Fibroblast of upper back skin (primary cell): ENCODE measurements at places on chromosomes 11 and 22.
A peak's percentile ranks its signal among the peaks of the same experiment; 100 is the strongest.

DNA sequence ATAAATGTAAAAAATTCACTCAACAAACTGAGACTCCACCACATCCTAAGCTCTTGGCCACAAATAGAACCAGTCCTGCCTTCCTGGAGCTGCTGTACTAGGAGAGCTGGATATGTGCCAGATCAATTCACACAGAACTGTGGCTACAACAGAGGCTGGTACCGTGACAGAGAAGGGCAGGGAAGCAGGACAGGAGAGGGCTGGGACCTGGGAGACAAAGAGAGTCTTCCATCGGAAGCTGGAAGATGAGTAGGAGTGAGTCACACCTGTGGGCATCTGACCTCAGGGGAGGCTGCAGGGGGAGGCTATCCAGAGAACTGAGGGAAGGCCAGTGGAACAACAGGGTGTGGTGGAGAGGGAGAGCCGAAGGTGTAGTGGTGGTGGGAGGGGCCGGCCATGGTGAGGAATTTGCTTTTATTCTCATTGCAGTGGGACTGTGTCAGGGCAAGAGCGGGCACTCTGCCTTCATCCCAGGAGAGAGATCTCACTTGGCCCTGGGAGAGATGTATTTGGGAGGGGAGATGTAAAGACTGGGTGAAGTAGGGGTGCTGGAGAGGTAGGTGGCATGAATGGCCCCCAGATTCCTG, 1.9 kb upstream of the LTBP3 start:
- DNase-seq = peak; percentile 50

- no peak for DNase-seq
Observed at GRCh38 chr11:132638423-132638822, 893.9 kb downstream of the OPCML start.

- DNase-seq = peak; percentile 21
Observed at GRCh38 chr22:27063406-27063805, 406.0 kb downstream of the MIAT start.

- no peak for DNase-seq
Observed at GRCh38 chr11:129440028-129440713, 64.5 kb downstream of the BARX2 start.

GRCh38 chr11:19291064-19291463, 50.3 kb upstream of the E2F8 start:
- DNase-seq = no peak

DNA sequence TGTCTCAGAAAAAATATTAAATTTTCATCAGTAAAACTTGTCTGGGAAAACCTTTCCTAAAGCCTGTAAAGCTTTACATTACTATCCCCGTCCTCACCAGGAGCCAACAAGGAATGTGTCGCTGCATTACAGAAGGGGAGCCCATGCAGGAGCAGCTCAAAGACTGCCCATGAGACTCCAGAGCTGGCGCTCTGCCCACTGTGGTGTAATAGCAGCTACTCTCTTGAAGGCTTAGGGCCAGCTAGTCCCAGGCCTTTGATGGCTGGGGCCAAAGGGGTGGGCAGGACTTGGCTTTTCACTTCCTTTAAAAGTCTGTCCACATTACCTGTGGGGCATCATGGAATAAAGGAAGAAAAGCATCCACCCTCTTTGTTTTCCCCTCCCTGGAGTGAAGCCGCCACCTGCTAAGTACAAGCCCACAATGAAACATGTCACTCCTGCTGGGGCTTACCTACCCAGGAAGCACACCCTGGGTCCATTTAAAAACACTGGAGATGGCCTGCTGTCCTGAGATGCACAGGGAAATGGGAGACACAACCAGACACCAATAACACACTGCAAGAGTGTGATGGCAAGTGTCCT, 150.7 kb downstream of the ADAMTS15 start:
- peak; percentile 54 for DNase-seq

DNA sequence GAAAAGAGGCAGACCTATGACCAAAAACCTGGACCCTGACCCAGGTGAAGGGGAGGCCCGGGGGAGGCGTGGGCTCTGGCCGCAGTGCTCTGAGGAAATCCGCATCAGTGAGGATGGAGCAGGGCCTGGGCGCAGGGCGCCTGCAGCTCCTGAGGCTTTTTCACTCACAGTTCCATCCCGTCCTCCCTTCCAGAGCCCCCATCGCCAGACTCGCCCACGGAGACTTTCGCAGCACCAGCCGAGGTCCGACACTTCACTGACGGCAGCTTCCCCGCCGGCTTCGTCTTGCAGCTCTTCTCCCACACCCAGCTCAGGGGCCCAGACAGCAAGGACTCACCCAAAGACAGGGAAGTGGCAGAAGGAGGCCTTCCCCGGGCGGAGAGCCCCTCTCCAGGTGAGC, 5.4 kb downstream of the SPINDOC start:
- DNase-seq = no peak

- DNase-seq = no peak
Observed at GRCh38 chr11:130144141-130144540, 15.4 kb upstream of the ST14 start.

DNA sequence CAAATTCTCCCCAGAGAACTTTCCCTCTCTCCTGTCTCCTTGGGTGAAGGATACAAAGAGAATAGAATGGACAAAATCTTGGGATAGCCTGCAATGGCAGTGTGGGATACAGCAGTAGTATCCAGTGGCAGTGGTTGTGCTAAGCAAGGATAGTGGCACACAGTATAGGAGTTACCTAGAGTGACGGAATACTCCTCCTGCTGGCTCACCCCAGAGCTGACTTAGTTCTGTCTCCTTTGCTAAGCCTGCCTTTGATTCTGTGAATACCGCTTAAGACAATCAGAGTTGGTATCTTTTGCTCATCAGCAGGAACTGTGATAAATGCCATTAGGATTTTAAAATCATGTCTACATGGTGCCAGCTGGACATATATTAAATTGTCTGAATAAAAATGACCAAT, 404.3 kb downstream of the JRKL start:
- no peak for DNase-seq

GRCh38 chr11:46362156-46363030, 15.1 kb downstream of the DGKZ start:
- DNase-seq = no peak

GRCh38 chr11:82718307-82718706, 15.4 kb downstream of the FAM181B start:
- peak; percentile 39 for DNase-seq

DNA sequence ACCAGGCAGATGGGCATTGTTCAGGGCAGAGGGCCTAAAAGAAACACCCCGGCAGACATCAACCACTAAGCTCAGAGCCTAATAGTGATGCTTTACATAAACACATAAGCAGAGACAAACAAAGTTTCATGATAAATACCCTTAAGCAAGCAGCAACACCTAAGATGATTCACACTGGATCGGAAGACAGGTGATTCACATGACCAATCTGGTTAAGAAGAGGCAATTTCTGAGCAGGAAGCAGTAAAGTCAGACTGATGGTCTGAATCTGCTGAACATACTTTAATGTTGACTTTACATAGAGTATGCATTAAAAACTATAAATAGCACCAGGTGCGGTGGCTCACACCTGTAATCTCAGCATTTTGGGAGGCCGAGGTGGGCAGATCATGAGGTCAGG, 56.1 kb downstream of the SYN3 start:
- DNase-seq = no peak

DNA sequence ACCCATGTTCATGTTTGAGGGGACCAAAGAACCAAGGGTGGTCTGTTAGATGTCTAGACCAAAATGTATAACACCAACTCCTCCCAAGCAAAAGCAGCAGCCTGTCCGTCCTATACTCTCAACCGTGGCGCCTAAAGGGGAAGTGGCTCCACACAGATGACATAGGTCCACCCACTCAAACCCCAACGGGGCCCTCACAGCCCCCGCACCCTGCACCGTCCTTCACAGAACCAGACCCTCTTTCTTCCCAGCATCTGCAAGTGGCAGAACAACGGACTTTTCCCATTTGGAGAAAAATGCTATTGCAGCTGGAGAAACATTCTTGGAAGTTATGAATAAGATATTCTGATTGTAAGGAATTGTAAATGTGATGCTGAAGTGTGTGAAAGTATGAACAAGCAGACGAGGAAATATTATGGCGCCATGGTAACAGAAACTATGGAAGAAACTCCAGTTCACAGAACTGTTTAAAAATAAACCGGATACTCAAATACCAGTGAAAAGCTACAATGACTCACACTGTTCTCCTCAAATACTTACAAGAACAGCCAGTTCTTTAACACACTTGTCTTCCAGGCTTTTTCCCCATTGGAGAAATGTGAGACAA, 76.5 kb upstream of the ARFGAP3 start:
- DNase-seq = peak; percentile 91

DNA sequence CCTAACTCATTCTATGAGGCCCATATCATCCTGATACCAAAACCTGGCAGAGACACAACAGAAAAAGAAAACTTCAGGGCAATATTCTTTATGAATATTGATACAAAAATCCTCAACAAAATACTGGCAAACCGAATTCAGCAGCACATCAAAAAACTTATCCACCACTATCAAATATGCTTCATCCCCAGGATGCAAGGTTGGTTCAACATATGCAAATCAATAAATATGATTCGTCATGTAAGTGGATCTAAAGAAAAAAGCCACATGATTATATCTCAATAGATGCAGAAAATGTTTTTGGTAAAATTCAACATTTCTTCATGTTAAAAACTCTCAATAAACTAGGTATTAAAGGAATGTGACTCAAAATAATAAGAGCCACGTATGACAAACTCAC, 40.9 kb downstream of the JRKL start:
- DNase-seq = no peak

DNA sequence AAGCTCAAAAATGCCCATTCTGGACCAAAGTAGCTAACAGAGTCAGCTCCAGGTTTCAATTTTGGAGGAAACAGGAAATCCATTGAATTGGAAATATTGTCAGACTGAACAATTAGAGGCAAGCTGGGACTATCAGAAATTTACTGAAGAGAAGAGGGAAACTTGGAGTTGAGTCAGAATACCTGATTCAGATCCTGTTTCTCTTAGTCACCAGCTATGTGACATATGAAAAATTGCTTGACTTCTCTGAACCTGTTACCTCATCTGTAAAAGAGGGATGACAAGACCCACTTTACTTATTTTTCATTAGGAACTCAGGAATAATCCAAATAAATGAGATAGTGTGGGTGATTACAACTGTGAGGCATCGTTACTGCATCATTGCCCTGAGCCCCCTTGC, 148.9 kb upstream of the CADM1 start:
- no peak for DNase-seq

GRCh38 chr22:45777046-45777851, 105.6 kb downstream of the ATXN10 start:
- peak; percentile 35 for DNase-seq

DNA sequence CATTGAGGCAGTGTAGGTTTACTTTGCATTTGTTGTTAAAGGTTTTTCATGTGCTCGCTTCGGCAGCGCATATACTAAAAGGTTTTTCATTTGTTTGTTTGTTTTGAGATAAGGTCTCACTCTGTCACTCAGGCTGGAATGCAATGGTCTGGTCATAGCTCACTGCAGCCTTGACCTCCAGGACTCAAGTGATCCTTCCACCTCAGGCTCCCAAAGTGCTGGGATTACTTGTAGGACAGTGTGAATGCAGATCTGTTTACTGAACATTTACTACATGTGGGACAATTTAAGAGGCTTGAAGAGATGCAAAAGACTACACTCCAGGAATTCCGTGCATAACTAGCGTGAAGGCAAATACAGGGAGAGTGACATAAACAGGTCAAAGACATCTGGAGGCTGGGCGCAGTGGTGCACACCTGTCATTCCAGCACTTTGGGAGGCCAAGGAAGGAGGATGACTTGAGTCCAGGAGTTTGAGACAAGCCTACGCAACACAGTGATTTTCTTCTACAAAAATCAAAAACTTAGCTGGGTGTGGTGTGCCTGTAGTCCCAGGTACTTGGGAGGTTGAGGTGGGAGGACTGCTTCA, 34.1 kb downstream of the YPEL1 start:
- DNase-seq = no peak

GRCh38 chr11:5153574-5154431, 754 bp downstream of the OR52A1 start:
- no peak for DNase-seq
